Uterus (tissue), 4 donors: ENCODE measurements at places on chromosomes 4 and X. TPM values are rescaled to one million over a fixed set of nuclear protein-coding genes. Genes with fewer than 3 reads are reported as not detected.

DNA sequence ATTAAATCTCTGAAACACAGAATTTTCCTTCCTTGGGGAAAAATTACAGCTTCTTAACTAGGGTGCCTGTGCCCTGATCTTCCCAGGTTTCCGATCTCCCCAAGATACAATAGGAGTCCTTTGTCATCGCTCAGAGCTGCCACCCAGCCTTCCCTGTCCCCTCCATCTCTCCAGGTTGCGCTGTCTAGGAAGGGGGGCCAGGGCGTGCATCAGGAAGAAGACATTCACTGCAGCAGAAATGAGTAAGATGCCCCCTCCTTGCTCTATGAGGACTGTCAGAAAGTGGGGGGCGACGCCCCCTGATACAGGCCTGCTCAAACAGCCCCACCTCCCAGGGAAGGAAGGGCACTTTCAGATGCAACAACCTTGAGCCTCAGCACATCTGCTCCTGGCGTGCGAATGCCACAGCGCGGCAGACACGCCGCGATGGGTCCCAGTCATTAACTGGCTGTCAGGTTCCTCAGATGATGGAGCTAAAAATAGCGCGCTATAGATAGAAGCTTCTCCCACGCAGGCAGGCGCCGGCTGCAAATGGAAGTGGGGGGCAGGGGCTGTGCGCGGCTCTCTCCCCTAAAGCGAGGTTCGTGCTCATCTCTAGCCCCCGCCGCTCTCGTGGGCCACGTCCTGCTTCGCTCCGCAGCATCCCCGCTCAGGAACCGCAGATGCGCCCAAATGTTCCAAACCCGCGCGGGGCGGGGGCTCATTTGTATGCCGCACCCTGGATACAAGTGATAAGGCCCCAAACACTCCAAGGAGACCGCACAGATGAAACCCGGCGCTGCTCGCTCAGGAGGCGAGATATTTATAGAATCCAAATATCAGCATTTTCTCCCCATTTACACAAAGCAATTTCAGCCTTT lies 57.6 kb upstream of the LGI2 start:
- DNase-seq, result no peak

DNA sequence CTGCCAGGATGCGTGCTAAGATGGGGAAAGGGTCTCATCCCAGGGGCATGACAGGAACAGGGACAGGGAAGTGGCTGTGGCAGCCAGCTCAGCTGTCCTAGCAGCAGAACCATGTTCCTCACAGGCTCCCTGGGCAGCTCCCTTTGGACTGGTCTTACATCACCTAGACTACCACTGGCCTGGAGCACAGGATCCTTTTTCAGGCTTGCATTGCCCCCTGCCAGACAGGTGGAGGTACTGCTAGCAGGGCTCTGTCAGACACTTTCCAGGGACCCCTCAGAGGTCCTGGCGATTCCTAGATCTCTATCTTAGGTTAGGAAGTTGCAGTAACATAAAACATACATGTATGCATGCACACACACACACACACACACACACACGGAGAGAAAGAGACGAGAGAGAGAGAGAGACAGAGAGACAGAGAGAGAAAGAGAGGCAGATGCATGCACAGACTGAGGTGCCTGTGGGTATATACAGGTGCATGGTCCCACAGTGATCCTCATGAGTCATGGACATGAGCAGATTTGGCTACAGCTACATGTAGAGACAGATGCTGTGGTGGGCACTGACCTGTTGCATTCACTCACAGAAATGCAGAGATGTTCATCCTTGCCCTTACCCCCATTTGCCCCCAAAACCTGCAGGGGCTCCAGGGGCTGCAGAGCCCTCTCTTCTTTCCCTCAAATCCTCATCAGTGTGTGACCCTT lies 63.6 kb downstream of the STARD8 start:
- DNase-seq, result peak; percentile 28

- no peak for DNase-seq
Observed at GRCh38 chr4:19254486-19254885, 997.2 kb upstream of the SLIT2 start.

SRPX gene
- 62.7 TPM for total RNA-seq

DNA sequence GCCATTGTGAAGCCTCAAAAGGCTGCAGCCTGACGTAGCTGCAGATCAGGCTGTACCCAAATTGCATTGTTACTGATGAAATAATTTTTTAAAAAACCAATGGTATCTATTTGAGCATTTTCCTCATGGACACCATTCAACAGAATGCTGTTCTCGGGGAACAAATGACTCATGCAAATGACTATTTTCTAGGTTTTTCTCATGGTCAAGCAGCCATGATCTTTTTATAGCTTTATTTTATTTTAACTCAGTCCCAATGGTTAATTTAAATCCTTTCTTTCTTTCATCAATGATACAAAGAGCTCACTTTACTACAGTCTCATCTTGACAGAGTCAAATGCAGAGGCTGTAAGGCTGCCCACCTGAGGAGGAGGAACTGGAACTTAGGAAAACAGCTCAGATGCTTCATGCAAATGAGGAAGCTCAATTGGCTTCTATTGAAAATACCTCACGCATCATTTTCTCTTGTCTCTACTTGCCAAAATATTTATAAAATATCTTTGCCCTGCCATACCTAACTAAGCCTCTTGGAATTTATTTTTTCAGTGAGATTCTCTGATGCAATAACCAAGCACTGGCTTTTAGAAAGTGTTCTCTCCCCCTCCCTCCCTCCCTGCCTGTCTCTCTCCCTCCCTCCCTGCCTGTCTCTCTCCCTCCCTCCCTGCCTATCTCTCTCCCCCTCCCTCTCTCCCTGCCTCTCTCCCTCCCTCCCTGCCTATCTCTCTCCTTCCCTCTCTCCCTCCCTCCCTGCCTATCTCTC lies 81.0 kb downstream of the SORBS2 start:
- DNase-seq, result no peak

IL1RAPL2 gene
- not detected for total RNA-seq

DNA sequence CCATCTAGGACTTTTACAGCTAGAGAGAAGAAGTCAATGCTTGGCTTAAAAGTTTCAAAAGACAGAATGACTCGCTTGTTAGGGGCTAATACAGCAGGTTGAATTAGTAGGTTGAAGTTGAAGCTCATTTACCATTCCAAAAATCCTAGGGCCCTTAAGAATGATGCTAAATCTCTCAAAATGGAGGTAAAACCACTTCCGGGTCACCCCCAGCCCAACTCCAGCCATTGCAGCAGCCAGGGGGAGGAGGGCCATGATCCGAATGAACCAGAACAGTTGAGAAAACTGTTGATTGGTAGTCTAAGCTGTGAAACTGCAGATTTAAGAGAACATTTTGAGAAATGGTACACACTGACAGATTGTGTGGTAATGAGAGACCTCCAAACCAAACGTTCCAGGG lies 245.4 kb downstream of the HNRNPD start:
- DNase-seq, result no peak

AMMECR1 gene
- total RNA-seq, result 5.0 TPM

DNA sequence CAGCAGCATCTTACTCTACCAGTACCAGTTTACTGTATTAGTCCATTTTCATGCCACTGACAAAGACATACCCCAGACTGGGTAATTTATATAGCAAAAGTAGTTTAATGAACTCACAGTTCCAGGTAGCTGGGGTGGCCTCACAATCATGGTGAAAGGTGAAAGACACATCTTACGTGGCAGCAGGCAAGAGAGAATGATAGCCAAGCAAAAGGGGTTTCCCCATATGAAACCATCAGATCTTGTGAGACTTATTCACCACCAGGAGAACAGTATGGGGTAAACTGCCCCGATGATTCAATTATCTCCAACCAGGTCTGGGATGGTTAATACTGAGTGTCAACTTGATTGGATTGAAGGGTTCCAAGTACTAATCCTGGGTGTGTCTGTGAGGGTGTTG lies 69.3 kb downstream of the YIPF6 start:
- DNase-seq, result no peak

DNA sequence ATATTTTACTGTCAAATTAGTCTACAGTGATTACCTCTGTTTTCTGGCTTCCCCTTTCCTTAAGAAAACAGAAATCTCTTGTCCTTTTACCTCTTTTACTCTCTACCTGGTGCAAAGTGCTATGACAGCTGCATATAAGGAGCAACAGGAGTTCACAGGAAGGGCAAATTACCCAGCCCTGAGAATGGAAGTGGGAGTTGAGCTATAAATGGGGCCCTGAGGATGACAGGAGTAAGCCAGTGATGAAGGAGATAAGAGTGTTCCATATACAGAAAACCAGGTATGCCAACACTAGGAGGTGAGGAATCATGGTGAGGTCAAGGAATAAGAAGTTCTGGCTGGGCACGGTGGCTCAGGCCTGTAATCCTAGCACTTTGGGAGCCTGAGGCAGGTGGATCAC lies 4.5 kb upstream of the HSD17B13 start:
- DNase-seq, result no peak

GRCh38 chr4:1012034-1012739 lies 761 bp downstream of the FGFRL1 start:
- peak; percentile 46 for DNase-seq

USP46 gene
- total RNA-seq, result 29.4 TPM

- DNase-seq, result no peak
Observed at GRCh38 chr4:24394041-24394440, 190.3 kb downstream of the DHX15 start.

DNA sequence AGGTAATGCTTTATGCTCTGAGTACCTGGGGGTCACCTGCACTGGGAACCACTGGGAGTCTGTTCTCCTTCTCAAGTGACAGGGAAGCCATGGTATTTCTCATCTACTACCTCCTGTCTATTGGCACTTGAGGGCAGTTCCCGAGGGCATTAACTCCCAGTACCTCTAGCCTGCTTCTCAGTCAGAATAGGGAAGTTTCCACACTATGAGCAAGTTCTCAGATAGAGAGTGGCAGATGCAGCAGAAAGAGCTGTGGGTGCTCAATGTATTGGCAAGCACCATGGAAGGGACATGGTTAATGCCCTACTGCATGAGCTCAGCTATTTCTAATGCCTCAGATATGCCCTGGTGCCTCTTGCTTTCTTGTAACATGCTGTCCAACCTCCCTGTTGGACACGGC lies 74.1 kb downstream of the ANOS1 start:
- DNase-seq, result no peak

DNA sequence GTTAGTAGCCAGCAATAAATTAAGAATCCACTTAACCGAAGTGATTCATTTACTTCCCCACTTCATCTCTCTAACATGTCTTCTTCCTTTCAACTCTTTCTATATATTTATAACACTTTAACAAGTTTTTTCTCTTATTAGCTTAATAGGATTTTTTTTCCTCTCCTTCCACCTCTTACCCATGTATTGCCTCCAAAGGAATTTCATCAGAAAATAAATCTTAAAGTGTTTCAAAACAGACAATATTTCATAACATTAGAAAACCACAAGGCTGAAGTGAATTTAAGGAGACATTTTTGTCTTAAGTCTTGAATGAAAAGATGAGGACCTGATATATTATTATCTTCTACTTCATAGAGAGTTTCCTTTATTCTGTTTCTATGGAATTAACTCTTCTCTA lies 101.5 kb downstream of the PDGFC start:
- no peak for DNase-seq

DNA sequence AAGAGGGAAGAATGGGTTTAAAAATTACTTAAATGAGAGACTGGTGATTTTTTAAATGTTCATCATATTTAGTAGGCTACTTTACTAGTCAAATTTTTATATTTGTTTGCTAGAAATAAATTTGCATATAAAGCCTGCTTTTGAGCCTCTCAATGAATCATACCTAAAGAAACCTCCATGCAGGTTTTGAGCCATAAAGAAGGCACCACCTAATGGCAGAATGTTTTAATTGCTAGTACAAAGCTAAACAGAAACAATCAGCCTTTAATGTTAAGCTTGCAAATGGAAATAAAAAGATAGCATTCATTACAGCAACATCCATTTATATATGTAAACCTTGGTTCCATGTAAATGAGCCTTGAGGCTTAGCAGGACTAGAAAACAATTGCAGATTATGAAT lies 989.7 kb downstream of the CCSER1 start:
- no peak for DNase-seq

DNA sequence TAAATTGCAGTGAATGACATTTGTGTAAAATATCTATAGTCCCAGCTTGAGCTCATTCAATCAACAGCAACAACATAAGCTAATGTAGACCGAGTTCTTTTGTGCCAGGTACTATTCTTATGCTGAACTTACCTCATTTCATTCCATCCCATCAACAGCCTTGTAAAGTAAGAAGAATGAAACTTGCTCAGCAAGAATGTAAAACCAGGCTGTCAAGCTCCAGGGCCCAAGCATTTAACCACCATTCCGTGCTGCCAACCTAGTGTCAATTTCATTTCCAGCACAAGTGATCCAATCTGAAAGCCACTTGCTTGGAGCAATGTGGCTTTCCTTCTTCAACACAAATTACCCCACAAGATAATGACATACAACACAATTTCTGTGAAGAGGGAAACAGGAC lies 36.6 kb downstream of the RASSF6 start:
- DNase-seq, result no peak

GRCh38 chr4:147163311-147163710 lies 217.6 kb upstream of the TTC29 start:
- DNase-seq, result no peak

H2BW2 gene
- total RNA-seq, result not detected

DNA sequence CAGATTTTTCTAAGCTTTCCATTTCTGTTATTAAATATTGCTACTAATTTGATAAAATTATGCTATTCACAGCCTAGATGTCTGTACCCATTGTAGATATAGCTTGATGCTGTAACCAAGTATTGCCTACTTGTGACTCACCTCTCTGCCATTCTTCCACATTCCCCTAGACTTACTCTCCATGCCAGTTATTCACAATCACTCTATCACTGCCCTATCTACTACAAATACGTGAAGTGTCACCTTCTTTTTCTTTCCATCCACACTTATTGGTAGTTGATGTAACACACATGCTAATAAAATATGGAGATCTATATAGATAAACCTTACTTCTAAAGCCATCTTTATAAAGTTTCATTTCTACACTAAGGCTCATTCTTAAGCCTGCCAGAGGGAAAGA lies 179.4 kb upstream of the PACRGL start:
- DNase-seq, result no peak

- DNase-seq, result no peak
Observed at GRCh38 chr4:111128327-111128726, 505.4 kb upstream of the PITX2 start.

DNA sequence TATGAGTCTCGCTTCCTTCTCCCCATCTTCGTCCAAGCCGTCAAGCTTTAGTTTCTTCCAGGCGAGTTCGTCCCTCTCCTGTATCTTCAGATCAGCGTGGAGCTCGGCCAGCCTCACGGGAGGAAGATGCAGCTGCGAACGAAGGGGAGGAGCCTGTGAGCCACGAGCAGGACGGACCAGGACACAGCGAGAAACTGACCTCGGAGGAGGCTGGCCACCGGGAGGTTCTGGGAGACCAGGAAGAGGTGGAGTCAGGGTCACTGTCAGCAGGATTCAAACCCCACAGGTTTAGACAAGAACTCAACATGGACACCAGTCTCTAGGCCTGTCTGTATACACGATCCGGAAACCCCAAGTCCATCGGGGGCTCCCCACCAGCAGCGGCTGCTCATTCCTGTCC lies 7.3 kb downstream of the LRPAP1 start:
- DNase-seq, result no peak

GRCh38 chrX:38649674-38650647 lies 88.6 kb downstream of the TSPAN7 start:
- DNase-seq, result no peak

- DNase-seq, result no peak
Observed at GRCh38 chr4:723751-724530, 18.3 kb downstream of the PCGF3 start.

GRCh38 chr4:66750273-66750672 lies 795.0 kb downstream of the CENPC start:
- no peak for DNase-seq

- DNase-seq, result no peak
Observed at GRCh38 chr4:99998062-99998867, 48.2 kb upstream of the H2AZ1 start.

PLAC1 gene
- 1.9 TPM for total RNA-seq

AWAT1 gene
- not detected for total RNA-seq
